ENCODE measurements at places on chromosomes 2 and 18.

GRCh38 chr2:40797120-40797519 lies 345.2 kb upstream of the SLC8A1 start:
- no peak for DNase-seq

DNA sequence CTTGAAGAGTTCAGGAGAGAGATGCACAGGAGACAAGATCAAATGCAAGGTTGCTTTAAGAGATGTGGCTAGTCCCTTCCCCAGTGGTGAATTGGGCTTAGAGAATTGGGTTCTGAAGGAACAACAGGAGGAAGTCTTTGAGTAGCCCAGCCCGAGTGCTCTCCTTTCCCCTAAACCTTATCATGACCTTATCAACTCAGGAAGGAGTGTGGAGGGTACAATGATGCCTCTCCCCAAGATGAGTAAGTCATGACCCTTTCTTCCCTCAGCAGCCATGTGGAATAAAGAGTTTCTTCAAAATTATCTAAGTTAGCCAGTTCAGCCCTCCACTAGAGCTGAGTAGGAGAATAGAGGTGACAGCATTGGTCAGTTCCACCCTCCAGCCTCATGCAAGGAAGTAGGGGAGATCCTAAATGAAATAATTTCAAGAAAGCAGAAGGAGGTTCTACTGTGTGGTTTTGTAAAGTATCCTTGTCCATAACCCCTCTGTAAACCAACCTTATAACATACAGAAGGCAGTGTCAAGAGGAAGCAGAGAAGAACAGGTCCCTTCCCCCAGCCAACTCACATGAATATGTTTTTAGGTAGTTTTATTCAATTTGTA lies 88.4 kb downstream of the ARHGAP15 start:
- no peak for DNase-seq

GRCh38 chr2:99481941-99482340 lies 7.9 kb downstream of the REV1 start:
- DNase-seq: peak; percentile 72

DNA sequence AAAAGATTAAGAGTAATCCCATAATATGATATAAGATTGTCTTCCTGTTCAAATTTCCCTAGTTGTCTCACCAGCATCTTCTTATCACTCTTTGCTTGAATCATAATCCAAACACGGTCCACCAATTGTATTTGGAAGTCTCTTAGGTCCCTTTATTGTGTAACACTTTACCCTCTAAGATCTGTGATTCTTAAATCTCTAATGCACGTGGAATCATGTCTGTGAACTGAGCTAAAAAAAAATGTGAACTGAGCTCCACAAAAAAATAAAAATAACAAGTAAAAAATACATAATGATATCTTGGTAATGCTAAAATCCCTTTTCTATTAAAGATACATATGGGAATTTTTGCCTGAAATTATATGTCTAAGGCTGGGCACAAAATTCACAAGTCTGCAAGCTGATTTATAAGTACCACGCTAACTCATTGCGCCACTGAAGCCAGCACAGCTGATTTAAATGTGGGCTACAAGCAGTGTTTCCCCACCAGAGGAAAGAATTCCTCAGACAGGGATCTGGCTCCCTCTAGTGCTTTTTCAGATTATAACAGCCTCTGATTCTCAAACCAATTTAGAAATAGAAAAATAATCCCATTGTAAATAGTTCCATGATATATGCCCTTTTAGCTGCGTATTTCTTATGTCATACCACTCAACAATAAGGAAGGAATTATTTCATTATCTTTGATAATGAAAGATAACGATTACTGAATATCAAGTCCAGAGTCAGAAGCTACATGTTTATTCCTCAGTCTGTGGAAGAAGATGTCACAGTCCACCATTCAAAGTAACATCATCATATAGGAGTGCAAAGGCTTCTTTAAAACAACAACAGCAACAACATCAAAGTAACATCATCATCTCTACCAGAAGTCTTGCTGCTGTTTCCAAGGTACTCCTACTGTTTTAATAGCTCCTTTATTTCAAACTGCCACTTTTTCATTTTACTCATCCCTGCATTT lies 22.9 kb downstream of the RBM43 start:
- peak; percentile 61 for DNase-seq

DNA sequence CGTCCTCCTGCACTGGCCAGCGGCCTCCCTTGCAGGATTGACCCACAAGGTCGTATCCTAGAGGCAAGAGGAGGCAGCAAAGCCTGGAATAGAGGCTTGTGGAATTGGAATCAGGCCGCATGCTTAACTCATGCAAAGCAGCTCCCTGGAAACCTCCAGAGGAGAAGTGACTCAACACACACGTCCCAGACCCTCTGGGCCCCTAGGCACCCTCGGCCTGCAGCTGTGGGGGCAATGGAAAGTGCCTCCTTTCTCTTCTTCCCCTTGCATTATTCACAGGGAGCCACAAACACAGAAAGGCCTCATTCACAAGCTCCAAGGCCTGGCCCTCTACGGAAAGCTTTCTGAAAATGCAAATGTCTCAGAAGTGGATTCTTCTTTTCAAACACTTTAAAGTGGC lies 19.6 kb downstream of the SPATA3 start:
- no peak for DNase-seq

- no peak for DNase-seq
These were observed 17.1 kb upstream of the CAVIN2 start for GRCh38 chr2:191863988-191864387.

- DNase-seq: no peak
These were observed 45.1 kb upstream of the SCLY start for GRCh38 chr2:238015705-238016104.

DNA sequence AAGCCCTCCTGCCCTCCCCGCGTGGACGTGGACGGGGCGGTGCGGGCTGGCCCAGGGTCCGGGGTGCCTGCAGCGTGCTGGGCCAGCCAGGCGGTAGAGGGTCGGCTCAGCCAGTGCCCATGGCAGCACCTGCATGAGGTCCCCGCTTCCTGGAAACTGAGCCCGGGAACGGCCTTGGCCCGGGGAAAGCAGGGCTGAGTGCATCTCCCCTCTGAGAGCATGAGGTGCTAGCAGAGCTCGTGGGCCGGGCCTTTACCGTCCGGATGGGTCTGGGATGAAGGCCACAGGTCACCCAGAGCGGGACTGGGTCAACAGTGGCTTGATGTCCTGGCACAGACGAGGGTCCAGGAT lies 39.8 kb downstream of the TSHZ1 start:
- no peak for DNase-seq

- DNase-seq: no peak
These were observed 7.4 kb upstream of the FZD5 start for GRCh38 chr2:207777124-207777523.

DNA sequence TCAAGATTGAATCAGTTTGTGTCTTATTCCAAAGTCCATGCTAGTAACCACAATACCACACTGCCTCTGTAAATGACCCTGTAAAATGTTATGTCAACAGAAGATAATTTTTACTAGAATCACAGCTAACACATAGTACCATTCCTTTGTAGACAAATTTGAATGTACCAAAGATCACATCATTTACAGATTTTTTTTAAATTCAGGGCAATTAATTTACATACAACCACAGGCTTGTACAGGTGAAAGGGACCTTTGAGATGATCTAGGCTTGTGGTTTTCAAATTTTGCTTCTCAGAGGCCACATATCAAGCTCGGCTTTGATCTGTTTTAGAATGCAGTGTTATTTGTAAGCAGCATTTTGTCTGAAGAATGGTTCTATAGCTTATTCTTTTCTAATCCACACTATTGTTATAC lies 63.8 kb upstream of the PPM1B start:
- DNase-seq: peak; percentile 27

- no peak for DNase-seq
These were observed 156.6 kb downstream of the AKAIN1 start for GRCh38 chr18:5040476-5040875.

GRCh38 chr2:159070235-159070634 lies 101.8 kb downstream of the TANC1 start:
- DNase-seq: no peak
